ENCODE measurements at places on chromosomes 12 and 14.
A peak's percentile ranks its signal among the peaks of the same experiment; 100 is the strongest.

DNA sequence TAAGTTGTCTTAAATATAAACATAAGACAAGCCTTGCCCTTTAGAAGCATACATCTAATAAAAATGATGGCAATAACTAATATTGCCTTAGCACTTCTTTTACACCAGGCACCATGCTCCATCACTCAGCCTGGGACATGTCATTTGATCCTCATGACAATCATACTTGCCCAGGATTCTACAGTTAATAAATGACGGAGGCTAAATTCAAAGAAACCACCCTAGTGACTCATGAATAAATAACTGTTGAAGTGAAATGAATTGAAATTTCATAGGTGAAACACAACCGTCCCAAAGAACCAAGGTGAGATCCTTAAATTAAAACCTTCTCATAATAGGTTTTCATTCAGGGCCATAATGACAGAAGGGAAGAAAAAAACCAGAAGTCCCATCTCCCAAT lies 89.5 kb downstream of the GRIN2B start:
- DNase-seq, result no peak

- peak; percentile 17 for DNase-seq
Observed at GRCh38 chr14:83483063-83483462, 1949.4 kb upstream of the SEL1L start.

GRCh38 chr14:87430810-87431209 lies 562.2 kb downstream of the GALC start:
- DNase-seq, result no peak

DNA sequence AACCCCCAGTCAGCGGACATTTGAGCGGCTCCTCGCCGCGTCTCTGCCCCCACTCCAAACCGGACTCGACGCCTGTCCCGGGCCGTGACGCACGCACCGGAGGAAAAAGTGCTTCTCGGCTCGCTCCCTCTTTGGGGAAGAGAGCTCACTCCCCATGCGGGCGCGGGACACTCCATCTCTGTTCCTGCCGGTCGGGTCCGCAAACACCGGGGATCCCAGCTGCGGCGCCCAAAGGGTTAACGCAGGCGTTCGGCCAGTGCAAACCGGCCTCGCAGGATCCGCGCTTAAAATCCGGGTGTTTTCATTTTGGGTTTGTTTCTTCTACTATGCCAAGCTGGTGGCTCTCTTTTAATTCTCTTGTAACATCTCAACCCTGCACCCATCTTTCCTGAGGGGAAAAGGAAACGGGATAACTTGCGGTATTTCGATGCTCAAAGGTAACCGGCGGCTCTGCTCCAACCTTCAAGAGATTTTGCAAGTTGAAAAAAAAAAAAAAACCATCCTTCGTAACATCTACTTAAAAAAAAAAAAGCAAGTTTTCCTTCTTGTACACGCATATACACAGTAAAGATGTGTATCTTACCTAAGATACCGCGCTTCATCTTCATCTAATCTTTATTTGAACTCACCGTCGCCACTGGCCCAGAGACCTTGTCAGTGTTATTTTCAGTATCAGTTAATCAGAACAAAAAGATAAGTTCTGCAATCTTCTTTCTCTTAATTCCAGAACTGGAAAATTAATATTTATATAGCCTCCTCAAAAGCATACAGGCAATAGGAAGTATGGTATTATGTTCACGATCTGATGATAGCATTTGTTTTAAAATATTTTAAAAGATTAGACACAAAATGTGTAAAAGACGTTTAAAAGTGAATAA lies 1.6 kb upstream of the ATP2B1 start:
- peak; percentile 79 for DNase-seq

GRCh38 chr12:125065021-125065918 lies at the start of gene AACS:
Gene AACS (plus strand): TSS chr12:125065435. CDS start chr12:125065585, 150 bp downstream.
- DNase-seq, result peak; percentile 87

GRCh38 chr14:75566752-75567151 lies 11.7 kb upstream of the FLVCR2 start:
- DNase-seq, result no peak

DNA sequence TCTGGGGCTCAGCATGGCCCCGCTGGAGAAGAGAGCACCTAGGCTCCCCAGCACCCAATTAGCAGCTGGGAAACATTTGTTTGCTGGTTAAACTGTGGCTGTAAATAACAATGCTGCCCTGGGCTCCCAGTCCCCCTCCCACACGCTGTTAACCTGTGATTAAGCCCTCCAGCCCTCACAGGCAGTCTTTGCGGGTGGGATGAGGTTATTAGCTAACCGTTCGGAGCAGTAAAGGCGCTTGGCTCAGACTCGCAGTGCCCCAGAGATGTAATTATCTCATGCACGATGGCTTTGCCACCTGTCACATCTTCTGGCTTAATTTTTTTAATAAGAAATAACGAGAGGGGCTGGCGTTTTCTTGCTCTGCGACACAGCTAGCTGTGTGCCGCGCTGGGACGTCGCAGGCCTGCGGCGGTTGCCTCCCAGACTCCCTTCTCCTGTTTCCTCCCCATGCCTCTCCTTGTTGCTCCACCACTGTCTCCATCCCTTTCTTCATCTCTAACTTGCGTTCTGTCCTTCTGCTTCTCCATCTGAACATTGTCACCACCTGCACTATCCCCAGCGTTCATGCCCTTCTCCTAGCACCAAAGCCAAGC lies 239.2 kb upstream of the FKBP4 start:
- DNase-seq, result no peak

DNA sequence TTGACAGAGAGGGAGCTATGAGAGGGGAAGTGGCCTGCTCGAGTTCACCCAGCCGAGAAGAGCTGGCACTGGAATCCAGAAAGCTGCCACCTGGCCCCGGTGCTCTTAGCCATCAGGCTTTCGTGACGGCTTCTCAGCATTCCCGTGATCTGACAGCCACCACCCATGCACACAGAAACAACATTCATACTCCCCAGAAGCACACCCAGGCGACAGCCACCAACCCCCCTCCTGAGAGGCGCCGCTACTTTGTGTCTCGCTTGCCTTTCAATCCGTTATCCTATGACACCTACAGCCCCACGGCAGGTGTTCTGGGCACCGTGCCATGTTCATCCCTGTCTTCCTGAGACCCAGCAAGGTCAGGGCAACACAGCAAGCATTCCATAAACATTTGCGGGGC lies 31.4 kb downstream of the PSMC1 start:
- no peak for DNase-seq

- no peak for DNase-seq
Observed at GRCh38 chr14:96940009-96940408, 142.8 kb downstream of the VRK1 start.

DNA sequence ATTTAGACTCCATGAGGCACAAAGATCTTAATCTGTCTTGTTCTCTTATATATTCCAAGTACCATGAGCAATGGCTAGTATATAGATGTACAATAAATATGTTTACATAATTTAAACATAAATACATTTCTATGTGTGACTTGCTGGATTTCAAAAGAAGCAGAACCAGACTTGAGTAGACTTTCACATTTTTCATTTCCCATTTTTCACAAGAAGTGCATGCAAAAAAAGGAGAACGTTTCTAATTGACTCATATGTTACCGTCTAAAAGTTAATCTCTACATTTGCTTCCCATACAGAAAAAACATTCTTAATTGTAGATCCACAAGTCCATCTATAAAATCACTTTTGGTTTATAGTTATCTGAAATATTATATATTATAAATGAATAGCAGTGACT lies 256.5 kb upstream of the USP15 start:
- DNase-seq, result no peak

GRCh38 chr14:28867571-28867970 lies 101.0 kb downstream of the FOXG1 start:
- DNase-seq, result peak; percentile 3

Measured in muscle of leg (tissue), 16 donors.